ENCODE measurements at places on chromosomes 6 and 20.

DNA sequence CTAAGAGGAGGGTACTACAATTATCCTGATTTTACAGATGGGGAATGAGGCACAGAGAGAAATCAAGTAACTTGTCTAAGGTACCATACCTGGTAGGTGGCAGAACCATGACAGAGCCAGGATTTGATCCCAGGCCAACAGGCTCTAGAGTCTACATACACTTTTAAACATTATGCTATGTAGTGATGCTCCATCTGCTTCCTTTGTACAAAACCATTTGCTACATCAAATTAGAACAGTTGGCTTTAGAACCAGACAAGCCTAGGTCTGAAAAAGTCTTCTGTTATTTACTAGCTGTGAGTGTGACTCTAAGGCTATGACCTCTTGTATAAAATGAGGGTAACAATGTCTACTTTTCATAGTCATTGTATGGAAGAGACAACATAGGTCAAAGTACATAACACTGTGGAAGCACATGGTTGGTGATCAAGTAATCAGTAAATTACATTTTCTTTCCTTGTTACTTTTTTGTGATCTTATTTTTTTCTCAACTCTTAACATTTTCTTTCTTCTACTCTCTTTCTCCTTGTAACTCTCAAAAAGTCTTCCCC lies 122.1 kb downstream of the PDSS2 start:
- DNase-seq, result no peak

DNA sequence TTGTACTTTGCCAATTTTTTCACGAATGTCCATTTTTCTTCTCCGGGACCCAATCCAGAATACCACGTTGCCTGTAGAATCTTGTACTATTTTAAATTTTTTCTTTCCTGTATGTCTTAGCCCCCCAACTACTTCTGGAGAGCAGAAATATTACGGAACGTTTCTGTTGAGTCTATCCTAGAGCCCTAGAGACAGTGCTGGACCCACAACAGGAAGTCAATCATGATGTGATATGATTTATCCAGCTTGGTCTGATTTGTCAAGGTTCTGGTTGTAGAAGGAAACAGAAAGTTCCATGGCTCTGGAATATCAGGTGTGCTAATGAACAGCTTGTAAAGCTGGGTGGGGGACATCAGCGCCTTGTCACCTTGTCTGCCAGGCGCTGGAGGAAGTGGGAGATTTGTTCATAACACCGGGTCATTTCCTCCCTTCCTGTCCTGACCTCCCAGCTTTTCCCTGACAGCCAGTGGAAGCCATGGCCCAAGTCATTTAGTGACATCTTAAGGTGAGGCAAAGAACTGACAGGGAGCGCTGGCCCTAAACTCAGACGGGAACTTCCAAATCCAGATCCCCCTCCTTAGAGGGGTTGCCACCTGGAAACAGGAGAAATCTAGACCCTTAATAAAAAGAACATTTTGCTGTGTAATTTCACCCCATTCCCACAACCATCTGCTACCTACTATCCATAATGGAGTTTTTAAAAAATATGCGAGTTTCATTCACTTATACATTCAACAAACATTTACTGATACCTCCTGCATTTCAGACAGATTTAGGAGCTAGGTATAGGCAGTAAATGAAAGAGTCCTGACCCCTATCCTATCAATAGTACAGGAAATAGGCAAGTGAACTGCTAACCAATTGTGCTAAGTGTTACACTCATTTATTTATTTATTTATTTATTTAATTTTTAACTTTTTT lies 130.5 kb downstream of the ZFP64 start:
- no peak for DNase-seq

- no peak for DNase-seq
Observed at GRCh38 chr6:17650656-17651309, 50.7 kb downstream of the FAM8A1 start.

DNA sequence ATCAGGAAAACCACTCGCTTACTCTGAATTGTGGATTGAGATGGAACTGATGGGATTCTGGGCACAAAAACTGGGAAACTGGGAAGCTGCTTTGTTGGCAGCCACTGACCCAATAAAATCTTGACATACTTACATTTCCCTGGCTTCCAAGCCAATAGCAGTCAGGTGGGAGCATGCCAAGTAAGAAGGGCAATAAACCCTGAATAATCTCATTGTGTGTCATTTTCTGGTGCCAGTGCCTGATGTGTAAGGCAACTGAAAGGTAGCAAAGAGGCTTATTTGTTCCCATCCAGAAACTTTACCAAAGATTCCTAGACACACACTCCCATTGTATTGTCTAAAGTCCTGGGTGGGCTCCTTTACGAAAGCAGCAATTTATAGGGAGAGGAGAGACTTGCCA lies 93.2 kb downstream of the TBX18 start:
- no peak for DNase-seq

GRCh38 chr20:57857118-57857517 lies 147.3 kb upstream of the PMEPA1 start:
- DNase-seq, result no peak

GRCh38 chr20:38228436-38228835 lies 32.1 kb downstream of the KIAA1755 start:
- DNase-seq, result no peak

- DNase-seq, result no peak
Observed at GRCh38 chr20:24693466-24694156, 224.2 kb downstream of the SYNDIG1 start.

DNA sequence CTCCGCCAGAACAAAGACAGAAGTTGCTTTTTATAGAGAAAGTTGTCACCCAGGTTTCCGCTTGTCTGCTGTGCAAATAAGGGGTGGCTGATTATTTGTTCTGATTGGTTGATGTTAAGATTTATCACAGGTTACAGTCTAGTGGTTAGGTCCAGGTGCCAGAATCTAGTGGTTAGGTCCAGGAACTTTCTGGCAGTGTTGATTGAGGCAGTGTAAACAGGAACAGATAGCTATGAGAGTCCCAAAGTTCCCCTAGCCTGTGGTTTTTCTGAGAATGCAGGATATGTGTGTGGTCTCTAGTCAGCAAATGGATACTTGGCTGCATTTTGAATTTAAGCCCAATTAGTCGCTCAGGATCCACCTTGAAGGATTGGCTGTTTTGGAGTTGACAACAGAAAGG lies 148.0 kb downstream of the TMEM200A start:
- no peak for DNase-seq

- no peak for DNase-seq
Observed at GRCh38 chr6:136576821-136577220, 26.6 kb upstream of the MAP7 start.

GRCh38 chr6:35449287-35449881 lies 2.8 kb upstream of the FANCE start:
- peak; percentile 9 for DNase-seq

DNA sequence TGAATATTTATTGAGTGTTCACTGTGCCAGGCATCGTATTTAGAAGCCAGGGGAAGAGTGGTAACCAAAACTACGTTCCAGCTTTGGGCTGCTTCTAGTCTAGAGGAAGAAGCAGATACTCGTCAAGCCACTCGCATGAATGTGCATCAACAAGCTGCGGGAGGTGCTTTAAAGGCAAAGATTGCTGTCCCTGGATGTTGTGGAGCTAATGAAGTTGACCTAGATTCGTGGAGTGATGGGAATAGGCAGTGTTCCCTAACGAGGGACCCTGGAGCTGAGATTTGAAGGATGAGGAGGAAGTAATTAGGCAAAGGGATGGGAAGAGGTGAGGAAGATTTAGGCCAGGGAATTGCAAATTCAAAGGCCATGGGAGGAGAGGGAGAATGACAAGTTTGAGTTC lies 118.9 kb downstream of the TMEM170B start:
- DNase-seq, result no peak

- DNase-seq, result no peak
Observed at GRCh38 chr20:43963872-43964791, 49.5 kb downstream of the TOX2 start.

GRCh38 chr20:9447182-9447581 lies 67.2 kb upstream of the LAMP5 start:
- DNase-seq, result no peak

- DNase-seq, result no peak
Observed at GRCh38 chr20:13545790-13546189, 92.9 kb downstream of the TASP1 start.

DNA sequence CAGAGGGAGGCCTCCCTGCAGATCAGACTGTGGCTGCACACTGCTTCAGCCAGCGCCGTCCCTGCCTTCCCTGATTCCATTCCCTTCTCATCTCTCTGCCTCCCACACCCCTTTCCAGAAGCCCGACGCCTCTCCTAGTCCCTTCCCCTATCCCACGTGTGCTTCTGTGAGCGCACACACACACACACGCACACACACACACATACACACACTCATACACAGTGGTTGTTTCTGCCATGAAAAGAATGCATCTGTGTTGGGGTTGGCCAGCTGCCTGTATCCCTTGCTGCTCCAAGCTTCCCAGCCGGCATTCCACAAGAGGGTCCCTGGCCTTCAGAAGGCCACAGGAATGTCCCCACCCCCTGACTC lies 51.7 kb downstream of the MOCS1 start:
- DNase-seq, result no peak

DNA sequence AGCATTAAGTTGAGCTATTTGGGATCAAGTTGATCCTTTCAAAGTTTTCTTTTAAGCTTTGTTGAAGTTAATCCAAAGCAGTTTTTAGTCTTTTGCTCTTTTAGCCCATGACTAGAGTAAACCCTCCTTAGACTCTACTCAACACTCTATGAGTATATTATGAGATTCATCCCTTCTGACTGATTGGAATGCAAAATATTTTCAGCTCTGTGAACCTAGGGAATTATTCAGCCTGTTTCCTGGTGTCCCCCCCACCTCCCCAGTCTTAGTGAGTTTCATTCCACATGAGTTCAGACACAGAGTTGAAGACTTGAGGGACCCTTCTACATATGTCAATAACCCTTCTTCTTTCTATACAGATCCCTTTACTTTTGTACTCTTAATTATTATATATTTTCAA lies 413.7 kb downstream of the RFPL4B start:
- DNase-seq, result no peak

DNA sequence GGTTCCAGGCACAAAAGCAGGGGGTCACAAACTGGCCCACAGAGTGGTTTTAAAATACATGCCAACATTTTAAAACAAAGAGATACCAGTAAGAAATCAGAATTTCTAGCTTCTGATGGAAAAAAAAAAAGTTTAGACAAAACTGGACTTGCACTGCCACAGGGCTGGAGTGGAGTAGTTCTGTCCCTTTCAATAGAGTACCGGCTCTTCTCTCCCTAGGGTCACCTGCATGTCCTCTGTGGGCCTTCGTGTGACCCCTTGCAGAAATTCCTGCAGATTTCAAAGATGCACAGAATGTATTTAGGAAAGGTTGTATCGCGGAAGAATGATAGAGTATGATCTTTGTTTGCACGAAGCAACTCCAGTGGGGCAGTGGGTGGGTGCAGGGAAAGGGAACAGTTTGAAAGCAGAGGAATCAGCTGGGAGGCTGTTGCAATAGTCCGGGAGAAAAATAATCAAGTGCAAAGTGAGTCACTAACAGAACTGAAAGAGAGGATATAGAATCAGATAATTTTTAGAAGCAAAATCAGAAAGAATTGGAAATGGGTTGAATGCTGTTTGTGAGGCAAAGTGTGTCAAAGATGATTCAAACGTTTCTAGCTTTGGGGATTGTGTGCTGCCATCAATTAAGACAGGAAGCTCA lies 97.3 kb upstream of the STXBP5 start:
- no peak for DNase-seq

GRCh38 chr20:58012731-58013510 lies 215.5 kb downstream of the ANKRD60 start:
- DNase-seq, result no peak

DNA sequence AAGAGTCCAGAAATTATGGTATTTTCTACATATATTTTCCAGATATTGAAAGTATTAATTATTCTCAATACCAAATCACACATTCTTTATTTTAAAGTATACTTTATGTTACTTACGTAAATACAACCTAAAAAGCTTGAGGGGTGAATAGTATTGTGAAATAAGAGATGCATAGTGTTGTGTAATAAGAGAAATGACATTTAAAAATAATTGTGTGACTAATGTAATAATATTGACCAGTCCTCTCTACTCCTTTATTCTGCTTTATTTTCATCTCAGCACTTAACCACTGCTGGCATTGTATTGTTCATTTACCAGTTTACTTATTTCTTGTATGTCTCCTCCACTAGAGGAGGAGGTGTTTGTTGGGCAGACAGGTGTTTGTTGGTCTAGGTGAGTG lies 135.6 kb downstream of the EYA4 start:
- no peak for DNase-seq

DNA sequence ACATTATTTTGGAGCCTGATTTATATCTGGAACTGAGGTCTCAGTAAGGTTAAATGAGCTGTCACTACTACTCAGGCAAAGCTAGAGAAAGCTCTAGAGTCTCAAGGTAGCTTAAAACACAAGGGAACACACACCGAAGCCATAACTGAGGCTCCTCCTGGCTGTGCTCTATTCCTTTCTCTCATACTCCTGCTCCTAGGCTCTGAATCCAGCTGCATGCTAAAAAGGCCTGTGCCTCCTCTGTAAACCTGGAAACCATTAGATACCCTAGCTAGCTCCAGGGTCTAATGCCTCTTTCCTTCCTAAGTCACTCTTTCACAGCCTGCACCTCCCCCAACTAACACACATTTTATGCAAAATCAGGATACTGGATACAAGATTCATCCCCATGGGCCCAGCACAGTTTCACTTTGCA lies 17.1 kb downstream of the RIPOR2 start:
- DNase-seq, result no peak

Measured in stimulated activated CD4-positive, alpha-beta T cell treated with anti-CD3 and anti-CD28 coated beads, Interleukin-12 subunit alpha, Interleukin-12 subunit beta, amount 100 ng/mL, for 4 hours (primary cell).